Body of pancreas (tissue), 4 donors: ENCODE measurements at places on chromosomes 3 and 15.

DNA sequence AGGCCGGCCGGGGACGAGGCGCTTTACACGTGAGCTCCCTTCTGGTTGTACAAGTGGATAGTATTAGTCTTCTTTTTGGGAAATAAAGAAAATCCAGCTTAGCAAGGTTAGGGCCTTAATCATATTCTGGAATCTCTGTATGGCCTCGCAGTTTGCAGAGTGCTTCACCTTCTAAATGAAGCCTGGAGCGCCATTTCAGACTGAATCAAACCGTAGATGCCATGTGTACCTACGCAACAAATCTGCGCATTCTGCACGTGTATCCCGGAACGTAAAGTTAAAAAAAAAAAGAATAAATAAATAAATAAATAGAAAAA is 322 bp upstream of the P3H2 start:
- no peak for DNase-seq

DNA sequence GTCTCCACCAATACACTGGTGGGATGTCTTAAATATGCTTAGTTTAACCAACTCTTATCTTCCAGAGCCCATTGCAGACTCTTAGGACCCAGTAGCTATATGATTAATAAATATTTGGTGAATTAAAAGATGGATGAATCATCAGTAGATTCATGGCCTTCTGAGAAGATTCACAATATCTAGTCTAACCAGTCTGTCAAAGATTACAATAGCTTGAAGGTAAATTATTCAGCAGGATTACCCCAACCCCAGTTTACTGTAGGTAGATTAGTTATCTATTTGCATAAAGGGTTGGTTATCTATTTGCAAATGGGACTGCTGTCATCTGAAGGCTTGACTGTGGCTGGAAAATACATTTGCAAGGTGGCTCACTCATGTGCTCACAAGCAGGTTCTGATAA is 239.4 kb upstream of the THRB start:
- no peak for DNase-seq

- DNase-seq: no peak
Observed at GRCh38 chr3:54176106-54176505, 53.8 kb downstream of the CACNA2D3 start.

DNA sequence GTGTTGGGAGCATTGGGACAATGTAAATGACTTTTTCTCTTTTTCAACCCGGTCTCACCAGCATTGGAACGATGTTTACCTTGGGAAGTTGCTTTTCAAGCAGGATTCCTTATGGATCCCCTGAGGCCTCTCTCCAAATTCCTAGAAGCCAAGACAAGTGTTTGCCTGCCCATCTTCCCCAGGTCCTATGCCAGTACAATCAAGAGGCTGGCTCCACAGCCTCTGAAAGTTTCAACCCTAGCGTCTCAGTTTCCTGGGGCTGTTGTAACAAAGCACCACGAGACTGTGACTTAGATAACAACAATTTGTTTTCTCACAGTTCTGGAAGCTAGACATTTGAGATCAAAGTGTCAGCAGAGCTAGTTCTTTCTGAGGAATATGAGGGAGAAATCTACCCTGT is 347.2 kb upstream of the UMPS start:
- no peak for DNase-seq

- DNase-seq: no peak
Observed at GRCh38 chr15:68442903-68443302, 10.9 kb upstream of the ITGA11 start.

DNA sequence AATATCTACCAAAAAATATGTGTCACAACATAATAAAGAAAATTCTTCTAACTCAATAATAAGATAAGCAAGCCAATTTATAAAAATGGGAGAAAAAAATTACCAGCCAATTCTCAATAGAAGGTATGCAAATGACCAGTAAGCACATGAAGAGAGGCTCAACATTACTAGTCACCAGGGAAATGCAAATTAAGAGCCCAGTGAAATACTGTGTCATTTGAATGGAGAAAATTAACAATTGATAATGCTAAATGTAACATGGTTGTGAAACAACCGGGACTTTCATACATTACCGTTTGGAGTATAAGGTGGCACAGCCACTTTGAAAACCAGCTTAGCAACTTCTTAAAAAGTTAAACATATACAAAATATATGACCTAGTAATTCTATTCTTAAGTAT is 460.7 kb downstream of the IGSF11 start:
- no peak for DNase-seq

GRCh38 chr3:15728766-15729165 is 69.0 kb downstream of the ANKRD28 start:
- DNase-seq: no peak

DNA sequence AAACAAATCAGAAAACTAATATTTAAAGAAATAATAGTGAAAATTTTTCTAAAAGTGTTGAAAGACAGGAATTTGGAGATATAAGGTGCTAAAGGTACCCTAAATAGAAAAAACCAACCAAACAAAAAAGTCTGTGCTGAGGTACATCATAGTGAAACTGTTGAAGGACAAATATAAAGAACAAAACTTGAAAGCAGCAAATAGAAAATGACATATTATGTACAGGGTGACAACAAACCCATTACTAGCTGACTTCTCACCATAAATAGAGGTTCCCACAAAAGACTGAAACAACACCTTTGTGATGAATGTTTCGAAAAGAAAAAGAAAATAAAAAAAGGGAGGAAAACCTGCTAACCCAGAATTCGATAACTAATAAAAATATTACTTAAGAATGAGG is 502.5 kb upstream of the NECTIN3 start:
- DNase-seq: no peak

GRCh38 chr3:61269435-61269834 is 18.2 kb upstream of the FHIT start:
- DNase-seq: no peak

DNA sequence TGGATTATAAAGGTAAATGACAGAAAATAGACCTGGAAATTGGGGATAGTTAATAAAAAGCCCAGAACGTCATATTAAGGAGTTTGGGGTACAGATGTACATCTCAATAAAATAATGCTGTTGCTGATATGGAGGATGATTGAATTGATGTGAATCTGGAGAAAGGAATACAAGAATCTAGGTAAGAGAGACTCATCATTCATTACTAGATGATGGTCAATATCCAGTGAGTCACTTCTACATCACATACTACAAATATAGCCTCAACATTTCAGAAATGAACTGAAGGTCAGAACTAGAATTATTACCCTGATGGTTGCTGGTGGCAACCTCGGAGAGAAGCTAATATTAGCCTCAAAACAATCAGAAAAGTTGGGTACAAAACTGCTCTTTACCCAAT is 37.6 kb upstream of the P3H2 start:
- no peak for DNase-seq

DNA sequence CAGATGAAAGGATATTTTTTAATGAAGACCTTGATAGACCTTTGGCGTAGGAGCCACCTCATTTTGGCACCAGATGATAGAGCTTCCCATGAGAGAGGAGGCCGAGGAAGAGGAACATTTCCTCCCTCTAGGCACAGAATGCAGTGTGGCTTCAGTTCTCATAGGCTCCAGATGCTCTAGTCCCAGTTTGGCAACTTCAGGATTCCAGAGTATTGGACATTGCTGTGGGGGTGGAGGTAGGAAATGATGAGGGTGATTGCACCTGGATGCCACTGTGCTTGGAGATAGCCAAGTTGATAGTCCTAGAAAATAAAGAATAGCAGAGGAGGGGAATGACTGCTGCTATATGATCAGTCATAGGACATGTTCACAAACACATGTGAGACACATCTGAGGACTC is 58.3 kb upstream of the KY start:
- DNase-seq: no peak

GRCh38 chr3:172709774-172710663 is 848 bp downstream of the NCEH1 start:
- peak; percentile 43 for DNase-seq

GRCh38 chr3:37283011-37283410 is 108.6 kb upstream of the LRRFIP2 start:
- DNase-seq: no peak

DNA sequence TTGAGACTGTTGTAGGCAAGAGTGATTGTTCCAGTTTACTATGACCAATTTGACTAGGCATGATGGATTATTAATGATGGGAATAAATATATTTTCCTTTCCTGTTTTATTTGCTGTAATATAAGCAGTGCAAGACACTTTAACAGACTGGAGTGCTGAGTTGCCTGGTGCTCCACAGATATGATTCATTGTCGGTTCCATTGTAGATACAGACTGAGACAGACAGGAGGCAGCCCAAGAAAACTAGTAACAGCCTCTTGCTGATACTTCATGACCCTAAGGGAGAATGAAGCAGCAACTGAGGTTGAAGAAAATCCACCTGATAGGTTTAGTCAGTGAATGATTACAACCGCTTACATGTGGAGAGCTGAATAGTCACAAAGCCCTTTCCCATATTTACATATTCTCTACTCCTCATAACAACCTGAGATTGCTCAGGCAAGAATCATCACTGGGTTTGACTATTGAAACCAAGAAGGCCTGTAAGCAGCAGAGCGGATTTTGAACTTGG is 235.1 kb upstream of the TPRG1 start:
- no peak for DNase-seq

DNA sequence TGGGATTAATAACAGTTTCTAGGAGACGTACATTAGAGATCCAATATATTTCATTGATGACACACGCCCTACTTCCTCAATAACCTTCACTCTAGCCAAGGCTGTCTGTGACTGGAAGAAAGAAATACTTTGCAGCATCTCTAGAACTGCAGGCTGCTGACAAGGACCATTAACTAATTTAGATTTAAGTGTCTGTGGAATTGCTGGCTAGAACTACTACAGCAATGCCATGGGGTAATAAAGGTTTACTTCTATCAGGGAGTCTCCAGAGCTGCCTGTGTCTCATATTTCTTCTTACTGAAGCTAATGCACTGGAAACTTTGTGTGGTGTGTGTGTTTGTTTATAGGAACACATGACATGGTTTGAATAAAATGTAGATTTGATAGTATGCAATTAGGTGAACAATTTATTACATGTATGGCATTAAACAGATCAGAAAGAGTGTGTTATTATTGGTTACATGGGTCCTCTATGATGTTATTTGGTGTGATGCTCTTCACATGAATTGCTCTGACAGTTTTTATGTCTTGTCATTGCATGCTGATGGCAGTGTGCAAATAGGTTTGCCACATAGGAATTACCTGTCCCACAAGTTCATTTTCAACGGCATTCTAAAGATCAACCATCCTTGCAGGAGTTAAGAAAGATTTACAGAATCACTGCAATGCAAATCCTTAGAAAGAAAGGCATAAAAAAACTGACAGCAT is 916.2 kb upstream of the CADM2 start:
- DNase-seq: no peak

DNA sequence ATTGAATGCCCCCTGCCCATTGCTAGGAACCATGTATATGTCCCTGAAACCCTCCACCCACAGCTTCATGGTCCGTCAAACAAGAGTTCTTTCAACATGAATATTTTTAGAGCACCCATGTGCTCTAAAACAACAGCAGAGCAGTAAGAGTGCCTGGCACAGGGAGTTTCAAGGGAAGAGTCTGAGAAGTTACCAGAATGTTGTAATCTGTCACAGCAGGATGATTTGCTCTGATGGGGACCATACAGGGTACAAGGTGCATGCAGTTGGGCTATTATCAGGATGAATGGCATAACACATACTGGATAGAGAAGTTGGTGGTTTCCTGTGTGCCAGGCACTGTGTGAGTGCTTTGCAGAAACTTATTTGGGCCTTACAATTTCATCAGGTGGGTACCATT is 27.8 kb upstream of the FLNB start:
- DNase-seq: no peak

- no peak for DNase-seq
Observed at GRCh38 chr3:102505542-102505941, 70.7 kb downstream of the ZPLD1 start.

GRCh38 chr3:142977399-142977728 is 13.9 kb upstream of the PAQR9 start:
- DNase-seq: no peak

GRCh38 chr3:22846566-22846965 is 356.6 kb upstream of the UBE2E2 start:
- DNase-seq: no peak

- no peak for DNase-seq
Observed at GRCh38 chr15:32119694-32120330, 89.5 kb downstream of the CHRNA7 start.

DNA sequence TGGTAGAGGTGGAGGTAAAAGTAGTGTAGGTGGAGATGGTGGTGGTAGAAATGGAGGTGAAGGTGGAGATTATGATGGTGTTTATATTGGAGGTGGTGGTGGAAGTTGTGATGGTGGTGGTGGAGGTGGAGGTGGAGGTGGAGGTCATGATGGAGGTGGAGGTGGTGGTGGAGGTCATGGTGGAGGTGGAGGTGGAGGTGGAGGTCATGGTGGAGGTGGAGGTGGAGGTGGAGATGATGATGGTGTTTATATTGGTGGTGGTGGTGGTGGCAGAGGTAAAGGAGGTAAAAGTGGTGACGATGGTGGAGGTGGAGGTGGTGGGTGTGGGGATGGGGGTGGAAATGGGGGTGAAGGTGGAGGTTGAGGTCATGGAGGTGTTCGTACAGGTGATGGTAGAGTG is 107.8 kb downstream of the ASB7 start:
- DNase-seq: no peak

DNA sequence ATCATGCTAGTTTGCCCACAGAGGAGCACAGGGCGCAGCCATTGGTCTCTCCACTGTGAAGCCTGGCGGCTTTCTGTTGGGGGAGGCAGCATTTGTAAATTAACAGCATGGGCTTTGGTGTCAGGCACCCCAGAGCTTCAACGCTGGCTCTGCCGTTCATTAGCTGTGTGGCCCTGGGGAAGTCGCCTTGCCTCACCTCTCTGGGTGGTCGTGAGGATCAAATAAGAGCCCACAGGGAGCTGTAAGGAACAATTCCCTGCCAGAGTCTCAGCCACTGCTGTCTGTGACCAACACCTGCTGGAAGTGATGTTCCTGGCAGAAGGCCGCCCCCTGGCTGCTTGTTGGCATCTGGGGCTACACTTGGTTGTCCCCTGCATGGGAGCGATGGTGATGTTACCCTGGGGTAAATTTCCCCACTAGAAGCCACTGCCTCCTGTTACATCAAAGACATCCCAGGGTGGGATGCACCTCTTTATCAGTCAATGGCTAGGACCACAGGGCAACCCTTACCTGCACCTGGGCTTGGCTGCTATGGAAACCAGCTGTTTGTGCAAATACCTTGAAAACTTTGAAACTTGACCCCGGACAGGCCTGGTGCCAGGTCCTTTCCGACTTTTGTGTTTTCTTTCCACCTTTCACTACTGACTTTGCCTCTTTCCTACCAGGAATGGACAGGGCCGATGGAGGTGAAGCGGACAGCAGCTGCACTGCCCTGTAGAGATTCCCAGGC is 36.9 kb downstream of the DNASE1L3 start:
- DNase-seq: peak; percentile 87

DNA sequence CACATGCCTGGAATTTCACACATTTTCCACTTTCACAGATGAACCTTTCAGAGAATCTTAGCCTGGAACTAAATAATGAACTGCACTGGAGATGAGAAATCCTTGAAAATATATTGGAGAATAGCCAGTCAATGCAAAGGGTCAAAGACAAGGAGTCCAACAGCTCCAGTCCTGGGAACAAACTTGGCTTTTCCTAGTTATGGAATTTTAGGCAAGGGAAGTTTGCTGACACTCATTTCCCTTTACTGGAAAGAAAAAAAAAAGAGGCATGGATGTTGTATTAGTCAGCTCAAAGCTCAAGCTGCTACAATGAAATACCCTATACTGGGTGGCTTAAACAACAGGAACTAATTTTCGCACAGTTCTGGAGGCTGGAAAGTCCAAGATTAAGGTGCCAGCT is 690.8 kb upstream of the ARPP21 start:
- DNase-seq: no peak

- DNase-seq: no peak
Observed at GRCh38 chr3:119543147-119543546, 16.3 kb downstream of the CD80 start.

- no peak for DNase-seq
Observed at GRCh38 chr3:87949879-87950208, 109.0 kb downstream of the CGGBP1 start.

- no peak for DNase-seq
Observed at GRCh38 chr15:71221417-71221816, 106.1 kb downstream of the THSD4 start.
